ENCODE measurements at places on chromosomes 12 and 14.

- no peak for DNase-seq
These were observed 31.5 kb upstream of the FGF6 start for GRCh38 chr12:4477129-4477528.

DNA sequence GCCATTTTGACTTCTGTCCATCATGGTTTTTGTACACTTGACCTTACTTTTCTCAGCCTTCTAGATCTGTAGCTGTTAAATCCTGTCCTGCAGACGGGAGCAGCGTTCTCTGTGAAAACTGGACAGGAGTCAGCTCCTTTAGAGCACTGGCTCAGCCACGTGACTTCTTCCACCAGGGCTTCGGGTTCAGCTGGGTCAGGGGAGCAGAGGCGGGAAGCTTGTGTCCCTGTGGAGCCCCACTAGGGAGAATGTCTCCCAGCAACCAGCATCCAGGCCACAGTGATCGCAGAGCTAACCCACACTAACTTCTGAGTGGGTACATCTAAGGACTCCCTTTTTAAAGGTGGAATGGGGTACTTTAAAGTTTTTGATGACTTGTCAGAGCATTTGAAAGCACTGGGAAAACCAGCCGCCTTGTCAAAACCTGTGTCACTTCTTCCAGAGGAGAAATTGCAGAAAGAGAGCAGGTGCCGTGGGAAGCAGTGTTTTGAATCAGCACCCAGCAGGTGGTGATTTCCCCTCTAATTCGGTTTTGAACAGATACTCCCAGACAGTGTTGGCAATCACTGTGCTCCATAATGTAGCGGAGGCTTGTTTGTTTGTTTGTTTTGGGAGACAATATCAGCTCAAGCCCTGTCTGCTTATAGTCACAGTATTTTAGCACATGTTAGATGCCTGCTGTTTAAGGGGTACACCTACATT, 17.9 kb downstream of the DERA start:
- DNase-seq = no peak

DNA sequence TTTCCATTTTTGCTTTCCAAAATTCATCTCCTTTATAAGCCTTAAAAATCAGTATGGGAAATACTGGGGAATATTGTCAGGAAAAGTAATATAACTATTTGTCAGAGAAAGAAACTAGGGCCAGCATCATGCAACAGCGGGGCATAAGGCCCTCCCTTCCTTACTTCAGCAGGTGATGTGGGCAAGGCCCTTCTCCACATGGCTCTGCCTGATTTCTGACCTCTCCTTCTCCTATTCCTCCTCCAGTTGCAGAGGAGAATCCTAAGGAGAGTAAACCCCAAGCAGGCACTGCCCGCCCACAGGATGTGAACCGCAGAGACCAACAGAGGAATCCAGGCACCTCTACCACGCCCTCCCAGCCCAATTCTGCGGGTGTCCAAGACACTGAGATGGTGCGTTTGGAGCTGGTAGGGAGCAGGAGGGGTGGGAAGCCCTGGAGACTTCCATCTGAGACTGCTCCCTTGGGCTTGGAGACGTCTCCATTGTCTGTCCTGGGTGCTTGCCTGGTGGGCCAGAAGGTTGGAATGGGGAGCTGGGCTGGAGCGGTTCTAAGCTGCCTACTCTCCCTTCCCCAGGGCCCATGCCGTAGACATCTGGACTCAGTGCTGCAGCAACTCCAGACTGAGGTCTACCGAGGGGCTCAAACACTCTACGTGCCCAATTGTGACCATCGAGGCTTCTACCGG, 2.7 kb upstream of the SOAT2 start:
- DNase-seq = no peak

- DNase-seq = no peak
These were observed 393.5 kb downstream of the CCDC91 start for GRCh38 chr12:28583701-28584261.

GRCh38 chr14:88729159-88729558, 63.6 kb downstream of the EML5 start:
- no peak for DNase-seq

- DNase-seq = no peak
These were observed 74.9 kb downstream of the CRADD start for GRCh38 chr12:93751864-93752610.

- DNase-seq = no peak
These were observed 15.5 kb downstream of the EID3 start for GRCh38 chr12:104319028-104319427.

- DNase-seq = peak; percentile 93
These were observed at the start of gene EAPP for GRCh38 chr14:34539407-34540180. Gene EAPP (minus strand): TSS chr14:34539701. CDS start chr14:34539628, 73 bp downstream.

GRCh38 chr12:60014436-60014835, 418.6 kb downstream of the SLC16A7 start:
- no peak for DNase-seq

DNA sequence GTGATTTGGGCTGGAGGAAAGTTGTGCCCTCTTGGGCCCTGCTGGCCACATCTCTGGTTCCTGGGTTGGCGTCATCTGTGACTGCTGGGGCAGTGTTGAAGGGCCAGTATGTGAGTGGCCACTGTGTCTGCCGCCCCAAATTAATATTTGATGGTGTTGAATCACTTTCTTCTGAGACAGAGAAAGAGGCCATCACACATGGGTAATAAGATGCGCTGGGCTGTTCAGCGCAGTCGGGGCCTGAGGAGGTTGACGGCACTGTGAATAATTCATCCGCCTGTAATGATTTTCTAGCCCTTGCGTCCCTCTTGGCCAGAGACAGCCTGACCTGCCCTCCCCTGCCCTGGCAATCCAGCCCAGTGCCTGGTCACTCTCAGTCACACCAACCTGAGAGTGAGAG, 56.2 kb upstream of the BEGAIN start:
- DNase-seq = no peak

- DNase-seq = no peak
These were observed 160.1 kb downstream of the BRMS1L start for GRCh38 chr14:35986219-35986573.

DNA sequence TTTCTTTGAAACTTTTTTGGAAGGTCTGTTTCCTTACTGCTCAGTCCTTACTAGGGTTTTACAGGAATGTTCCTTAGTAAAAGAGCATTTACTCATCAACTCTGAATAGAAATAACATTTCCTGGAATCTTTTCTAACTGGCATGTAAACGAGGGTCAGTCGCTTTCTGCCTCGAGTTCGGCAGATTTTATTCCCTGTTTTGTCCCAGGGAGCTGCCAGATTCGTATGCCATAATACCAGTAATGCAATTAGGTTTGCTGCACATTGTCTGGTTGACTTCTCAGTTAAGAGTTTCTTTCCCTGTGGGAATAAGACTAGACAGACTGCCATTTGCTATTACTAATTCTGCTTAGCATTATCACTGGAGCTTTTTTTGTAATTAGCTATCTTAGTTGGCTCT, 91.9 kb downstream of the VRK1 start:
- no peak for DNase-seq

- DNase-seq = no peak
These were observed 94.7 kb upstream of the DDHD1 start for GRCh38 chr14:53247596-53248370.

- no peak for DNase-seq
These were observed 1.7 kb downstream of the ATF7IP start for GRCh38 chr12:14367040-14367661.

- DNase-seq = no peak
These were observed 168.7 kb upstream of the RPL10L start for GRCh38 chr14:46820291-46820690.

- no peak for DNase-seq
These were observed 275.3 kb downstream of the EGLN3 start for GRCh38 chr14:33675415-33676130.
